ENCODE measurements at places on chromosomes 5 and 9.

- no peak for DNase-seq
Observed at GRCh38 chr9:127912882-127913281, 4.0 kb downstream of the ST6GALNAC4 start.

GRCh38 chr5:157350939-157351801, 85.2 kb downstream of the CYFIP2 start:
- DNase-seq, result no peak

- DNase-seq, result no peak
Observed at GRCh38 chr9:110329639-110330230, 7.9 kb downstream of the TXNDC8 start.

DNA sequence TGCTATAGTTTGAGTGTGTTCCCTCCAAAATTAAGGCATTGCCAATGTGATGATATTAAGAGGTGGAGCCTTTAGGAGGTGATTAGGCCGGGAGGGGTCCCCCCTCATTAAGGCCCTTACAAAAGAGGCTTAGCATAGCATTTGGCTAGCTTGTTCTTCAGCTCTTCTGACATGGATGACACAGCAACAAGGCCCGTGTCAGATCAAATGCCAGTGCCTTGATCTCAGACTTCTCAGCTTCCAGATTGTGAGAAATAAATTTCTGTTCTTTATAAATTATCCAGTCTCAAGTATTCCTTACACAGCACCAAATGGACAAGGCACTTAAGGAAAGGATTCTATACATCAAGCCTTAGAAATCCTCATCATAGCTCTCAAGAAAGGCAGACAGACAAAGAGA, 31.8 kb downstream of the SLC38A9 start:
- no peak for DNase-seq

DNA sequence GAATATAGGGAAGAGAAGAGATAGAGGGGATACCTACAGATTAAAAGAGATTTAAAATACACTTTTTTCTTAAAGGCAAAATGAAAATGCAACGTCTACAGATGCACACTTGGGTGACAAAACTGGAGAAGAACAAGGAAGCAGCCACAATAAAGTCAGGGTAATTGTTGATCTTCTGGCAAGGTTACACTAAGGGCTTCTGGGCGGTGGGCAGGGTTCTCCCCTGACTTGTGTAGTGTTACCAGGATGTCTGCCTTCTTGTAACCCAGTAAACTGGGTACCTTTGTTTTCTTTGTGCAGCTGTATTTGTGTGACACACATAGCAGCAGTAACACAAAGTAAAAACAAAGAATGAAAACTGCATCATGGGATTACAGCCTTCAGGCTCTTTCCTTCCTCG, 37.8 kb downstream of the EPB41L4B start:
- no peak for DNase-seq

DNA sequence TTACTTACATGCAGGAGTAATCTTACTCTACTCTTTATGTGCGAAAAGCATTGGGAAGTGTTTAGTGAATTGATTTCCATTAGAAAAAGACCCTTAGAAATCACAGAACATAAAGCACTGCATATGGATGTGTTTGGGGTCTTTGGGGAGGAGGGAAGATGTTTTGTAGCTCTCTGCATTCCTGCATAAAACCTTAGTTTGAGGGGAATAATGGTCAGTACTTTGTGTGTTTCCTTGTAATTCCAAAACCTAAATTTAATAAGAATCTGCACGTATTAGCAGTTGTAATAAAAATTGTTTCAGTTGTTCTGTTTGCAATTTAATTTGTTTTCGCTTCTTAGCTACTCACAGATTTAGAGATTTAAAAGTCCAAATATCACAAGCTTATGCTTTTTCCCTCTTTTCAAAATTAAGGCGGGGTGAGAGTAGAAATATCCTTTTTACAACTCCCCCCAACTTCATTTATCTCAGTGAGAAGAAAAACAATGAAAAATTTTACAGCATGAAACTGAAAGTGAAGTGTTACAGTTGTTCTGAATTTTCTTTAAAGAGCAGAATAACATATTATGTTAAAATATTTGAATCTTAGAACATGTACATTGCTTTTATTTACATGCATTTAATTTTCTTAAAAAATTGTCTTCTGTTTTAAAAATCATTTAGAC, 143.8 kb downstream of the SMARCA2 start:
- no peak for DNase-seq

GRCh38 chr5:133778636-133779035, 166.3 kb upstream of the FSTL4 start:
- no peak for DNase-seq

GRCh38 chr5:123512611-123513461, 859 bp downstream of the CSNK1G3 start:
- DNase-seq, result peak; percentile 49

All from anterior cingulate cortex (tissue), 58 donors.